K562 (cell line): ENCODE measurements at places on chromosomes 5 and 9. TPM values are rescaled to one million over a fixed set of nuclear protein-coding genes. Genes with fewer than 3 reads are reported as not detected.

CYLC2 gene
- not detected in 2 replicates for total RNA-seq

CDC20B gene
- total RNA-seq = not detected in 2 replicates

- no peaks in the 10 kb centered on the region for H3K27me3 ChIP-seq
- H3K4me1 ChIP-seq = no peaks in the 10 kb centered on the region
- no peaks in the 10 kb centered on the region for H3K36me3 ChIP-seq
- no peak for DNase-seq
- no peak overlapping the region for H3K27ac ChIP-seq
Observed at GRCh38 chr5:98463676-98464075, 309.8 kb upstream of the RGMB start.

GRCh38 chr9:108972186-108972585, 38.0 kb downstream of the ABITRAM start:
- H3K4me1 ChIP-seq = no peaks in the 10 kb centered on the region
- H3K27ac ChIP-seq = no peak overlapping the region
- peaks cover 25% of the 10 kb centered on the region for H3K36me3 ChIP-seq

DNA sequence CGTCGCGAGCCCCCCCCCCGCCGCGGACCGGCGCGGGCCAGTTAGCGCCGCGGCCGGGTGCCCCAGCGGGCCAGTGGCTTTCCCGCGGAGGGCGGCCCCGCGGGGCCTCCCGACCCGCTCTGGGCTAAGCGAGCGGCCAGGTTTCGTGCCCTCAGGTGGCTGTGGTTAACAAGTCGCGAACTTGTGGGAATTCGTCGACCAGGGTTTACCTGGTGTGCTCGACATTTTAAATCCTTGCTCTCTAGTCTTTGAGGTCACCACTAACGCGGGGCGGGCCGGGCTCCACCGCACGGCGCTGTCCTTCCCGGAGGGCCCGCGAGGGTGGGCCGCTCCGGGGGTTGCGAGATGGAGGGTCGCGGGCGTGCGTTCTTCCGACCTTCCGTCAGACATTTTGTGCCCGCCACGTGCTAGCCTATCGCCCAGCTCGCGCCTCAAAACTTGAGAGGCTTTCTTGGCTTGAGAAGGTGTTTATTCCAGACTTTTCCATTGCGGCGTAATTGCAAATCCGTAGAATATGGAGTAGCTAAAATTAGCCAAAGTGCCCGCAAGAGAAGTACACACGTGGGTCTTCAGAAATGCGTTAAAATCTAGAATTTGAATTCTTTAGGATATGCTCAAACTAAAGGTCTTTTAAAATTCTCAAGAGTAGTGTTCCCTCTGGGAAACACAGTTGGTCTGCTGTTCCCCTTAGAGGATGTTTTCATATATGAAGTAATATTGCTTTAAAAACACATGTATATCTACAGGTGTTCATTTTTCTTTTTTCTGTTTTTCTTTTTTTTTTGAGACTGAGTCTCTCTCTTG, 2.1 kb downstream of the ANP32B start:
- H3K4me1 ChIP-seq = peaks cover 59% of the 10 kb centered on the region
- H3K27ac ChIP-seq = peak overlapping the region; percentile 99
- DNase-seq = no peak
- no peaks in the 10 kb centered on the region for H3K27me3 ChIP-seq
- H3K36me3 ChIP-seq = peaks cover 41% of the 10 kb centered on the region
